GM12891 (cell line): ENCODE measurements at places on chromosomes 3 and 15.
A peak's percentile ranks its signal among the peaks of the same experiment; 100 is the strongest.

DNA sequence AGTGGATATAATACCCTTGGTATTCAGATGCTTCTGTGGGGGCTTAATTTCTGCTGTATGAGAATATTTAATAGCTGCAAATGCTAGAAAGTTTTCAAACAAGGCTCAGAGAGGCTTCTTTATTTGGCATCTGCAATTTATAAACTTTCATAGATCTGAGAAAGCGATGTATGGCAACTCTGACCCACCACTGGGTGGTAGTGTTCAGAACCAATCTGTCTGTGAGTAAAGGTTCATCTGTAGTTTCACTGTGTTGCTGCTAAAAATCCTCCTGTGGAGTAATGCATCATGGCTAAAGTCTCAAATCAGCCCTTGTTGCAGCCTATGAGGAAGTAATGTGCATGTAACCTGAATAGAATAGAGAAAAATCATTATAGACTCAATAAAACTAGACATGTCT is 47.4 kb downstream of the CLSTN2 start:
- no peak for DNase-seq

DNA sequence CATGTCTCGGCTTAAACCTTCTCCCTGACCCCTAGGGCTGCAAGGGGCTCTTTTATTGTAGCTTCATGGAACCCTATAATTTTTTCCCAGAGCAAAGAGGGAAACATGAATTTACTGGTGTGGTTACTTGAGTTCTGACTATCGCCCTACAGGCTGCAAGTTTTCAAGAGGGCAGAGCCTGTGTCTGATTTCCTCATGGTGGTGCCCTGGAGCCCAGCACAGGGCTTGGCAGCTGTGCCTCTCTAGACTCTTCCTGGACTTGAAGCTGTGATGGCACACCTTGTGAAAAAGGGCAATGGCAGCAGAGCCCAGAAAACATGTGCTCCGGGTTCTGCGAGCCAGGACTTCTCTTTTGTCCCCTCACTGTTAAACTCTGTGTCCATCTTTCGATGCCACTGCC is 34.2 kb upstream of the TF start:
- no peak for DNase-seq

DNA sequence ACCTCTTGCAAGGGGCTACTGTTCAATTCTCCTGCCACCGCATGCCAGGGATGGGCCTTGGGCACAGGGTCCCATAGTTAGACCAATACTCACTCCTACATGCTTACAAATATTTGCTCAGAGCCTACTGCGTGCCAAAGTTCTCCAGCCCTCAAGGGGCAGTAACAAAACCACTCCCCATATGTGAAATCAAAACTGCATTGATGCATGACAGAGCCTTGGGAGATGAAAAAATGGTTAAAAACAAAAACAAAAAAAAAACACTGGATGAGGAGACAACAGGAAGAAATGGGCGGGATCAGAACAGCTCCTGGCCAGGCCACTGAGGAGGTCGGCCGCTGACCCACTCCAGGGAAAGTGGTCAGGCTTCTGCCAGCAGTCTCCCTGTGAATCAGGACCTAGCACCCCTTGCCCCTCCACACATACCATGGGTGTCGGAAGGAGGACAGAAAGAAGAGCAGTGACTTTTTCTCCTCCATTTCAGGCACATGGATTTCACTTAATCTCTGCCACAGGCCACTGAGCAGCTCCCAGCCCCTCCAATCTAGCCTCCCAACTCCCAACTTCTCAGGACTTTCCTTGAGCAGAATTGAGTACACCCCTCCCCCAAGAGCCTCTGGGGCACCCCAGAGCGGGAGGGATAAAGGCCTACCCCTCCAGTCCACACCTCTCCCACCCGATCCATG is 2.8 kb downstream of the PLXNB1 start:
- no peak for DNase-seq

GRCh38 chr15:82804575-82804949 is 1.3 kb downstream of the FSD2 start:
- no peak for DNase-seq

DNA sequence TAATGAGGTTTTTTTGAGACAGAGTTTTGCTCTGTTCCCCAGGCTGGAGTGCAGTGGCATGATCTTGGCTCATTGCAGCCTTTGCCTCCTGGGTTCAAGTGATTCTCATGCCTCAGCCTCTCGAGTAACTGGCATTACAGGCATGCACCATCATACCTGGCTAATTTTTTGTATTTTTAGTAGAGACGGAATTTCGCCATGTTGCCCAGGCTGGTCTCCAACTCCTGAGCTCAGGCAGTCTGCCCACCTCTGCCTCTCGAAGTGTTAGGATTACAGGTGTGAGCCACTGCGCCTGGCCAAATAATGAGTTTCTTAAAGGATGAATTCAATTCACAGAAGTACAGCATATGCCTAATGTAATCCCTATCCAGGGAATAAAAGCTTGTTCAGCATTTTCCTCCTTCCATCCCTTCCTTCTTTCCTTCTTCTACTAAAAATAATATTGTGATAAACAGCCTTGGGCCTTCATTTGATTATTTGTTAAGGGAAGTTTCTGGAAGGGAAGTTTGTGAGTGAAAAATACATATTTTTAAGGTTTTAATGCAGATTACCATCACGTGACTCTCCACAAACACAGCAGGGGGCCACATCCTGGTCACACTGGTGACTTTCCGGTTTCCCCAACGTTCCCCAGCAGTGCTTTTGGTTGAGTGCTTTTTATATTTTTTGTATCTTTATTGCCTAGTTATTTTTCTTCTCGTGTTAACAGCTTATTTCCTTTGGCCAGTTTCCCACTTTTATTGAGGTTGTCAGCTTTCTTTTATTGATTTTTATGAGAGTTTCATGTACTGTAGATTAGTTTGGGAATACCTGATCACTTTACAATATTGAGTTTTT is 116.8 kb downstream of the USP13 start:
- peak; percentile 13 for DNase-seq

DNA sequence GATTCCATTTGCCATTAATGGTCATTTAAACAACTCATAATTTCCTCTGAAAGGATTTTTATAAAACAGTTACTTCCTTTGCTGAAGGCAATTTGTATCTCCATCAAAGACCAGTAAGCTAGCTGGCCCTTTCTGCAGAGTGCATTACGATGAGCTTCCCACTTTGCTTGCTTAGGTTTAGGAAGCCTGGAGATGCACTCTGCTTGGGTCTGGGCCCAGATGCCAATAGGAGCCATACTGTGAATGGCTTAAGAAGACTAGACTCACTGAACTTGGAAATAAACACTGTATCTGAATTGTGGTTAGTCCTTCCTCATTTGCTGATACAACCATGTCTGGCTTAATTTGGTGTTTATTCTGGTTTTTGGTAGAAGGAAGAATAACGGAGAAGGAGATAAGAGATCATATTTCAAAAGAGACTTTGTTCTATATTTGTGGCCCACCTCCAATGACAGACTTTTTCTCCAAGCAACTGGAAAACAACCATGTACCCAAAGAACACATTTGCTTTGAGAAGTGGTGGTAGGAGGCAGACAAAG is 38.1 kb downstream of the OXNAD1 start:
- no peak for DNase-seq

GRCh38 chr3:194908972-194909371 is 223.3 kb downstream of the FAM43A start:
- DNase-seq: no peak

GRCh38 chr3:147216143-147216673 is 190.1 kb downstream of the ZIC4 start:
- DNase-seq: no peak

DNA sequence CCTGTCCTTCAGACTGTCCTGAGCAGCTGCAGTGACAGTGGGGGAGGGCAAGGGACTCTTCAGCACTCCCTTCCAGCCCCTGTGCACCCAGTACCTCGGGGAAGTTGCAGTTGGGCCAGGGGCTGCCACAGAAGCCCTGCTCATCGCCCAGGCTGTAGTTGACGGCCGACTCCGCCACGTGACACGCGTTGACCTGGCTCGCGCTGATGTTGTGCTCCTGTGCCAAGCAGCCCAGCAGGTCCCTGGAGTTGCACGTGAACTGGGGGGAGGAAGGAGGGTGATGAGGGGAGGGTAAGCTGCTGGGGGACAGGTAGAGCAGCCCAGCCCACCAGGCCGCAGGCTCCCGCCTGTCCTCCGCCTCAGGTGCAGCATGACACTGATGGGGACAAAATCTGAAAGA is 101.2 kb downstream of the SEC22A start:
- no peak for DNase-seq

GRCh38 chr15:56869573-56869972 is 48.9 kb upstream of the TCF12 start:
- no peak for DNase-seq

GRCh38 chr15:89090791-89091626 is 2.8 kb downstream of the ABHD2 start:
- no peak for DNase-seq

GRCh38 chr3:31724651-31725050 is 191.9 kb downstream of the STT3B start:
- no peak for DNase-seq

- DNase-seq: no peak
Measured at GRCh38 chr3:66723231-66723630, 222.4 kb upstream of the LRIG1 start.

- DNase-seq: no peak
Measured at GRCh38 chr3:102156426-102156825, 278.4 kb upstream of the ZPLD1 start.

- DNase-seq: no peak
Measured at GRCh38 chr15:66625974-66626373, 60.2 kb upstream of the LCTL start.

GRCh38 chr15:76139368-76140073 is 79.7 kb downstream of the TMEM266 start:
- DNase-seq: peak; percentile 74
